ENCODE measurements at places on chromosomes 5 and 9.

DNA sequence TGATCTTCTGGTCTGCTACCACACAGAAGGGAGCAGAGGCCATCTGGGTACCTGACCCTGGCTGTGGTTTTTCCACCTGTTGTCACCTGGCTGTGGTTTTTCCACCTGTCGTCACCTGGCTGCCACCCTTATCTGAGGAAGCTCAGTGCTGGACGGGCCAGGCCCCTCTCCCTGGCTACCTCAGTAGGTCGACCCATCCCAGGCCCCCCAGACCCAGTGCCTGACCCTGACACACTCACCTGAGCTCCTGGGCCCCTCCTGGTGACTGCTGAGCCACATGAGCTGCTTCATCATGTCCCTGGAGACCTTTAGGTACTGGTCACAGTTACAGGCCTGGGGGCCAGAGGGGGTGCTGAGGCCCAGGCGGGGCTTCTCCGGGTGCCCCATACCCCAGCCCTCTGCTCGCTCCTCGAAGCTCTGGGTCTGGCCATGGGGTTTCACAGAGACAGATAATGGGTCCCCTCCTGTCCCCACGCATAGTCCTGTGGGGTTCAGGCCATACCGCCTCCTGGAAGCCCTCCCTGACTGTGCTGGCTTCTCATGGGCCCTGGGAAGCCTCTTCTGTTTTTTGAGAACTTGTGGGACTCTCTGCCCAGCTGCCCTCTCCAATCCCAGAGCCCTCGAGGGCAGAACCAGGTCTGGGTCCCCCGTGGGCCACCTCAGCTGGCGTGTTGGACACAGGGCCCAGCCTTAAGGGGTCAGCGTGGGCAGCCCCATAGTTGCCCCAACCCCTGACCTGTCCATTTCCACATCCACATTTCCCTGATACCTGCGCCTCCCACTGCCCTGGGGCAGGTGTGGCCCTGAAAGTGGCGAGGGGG is 7.5 kb upstream of the NRARP start:
- no peak for DNase-seq

- no peak for DNase-seq
Measured at GRCh38 chr5:122078116-122079110, at the start of gene LOX. Gene LOX (minus strand): TSS chr5:122078259. CDS start chr5:122077985, 274 bp downstream.

DNA sequence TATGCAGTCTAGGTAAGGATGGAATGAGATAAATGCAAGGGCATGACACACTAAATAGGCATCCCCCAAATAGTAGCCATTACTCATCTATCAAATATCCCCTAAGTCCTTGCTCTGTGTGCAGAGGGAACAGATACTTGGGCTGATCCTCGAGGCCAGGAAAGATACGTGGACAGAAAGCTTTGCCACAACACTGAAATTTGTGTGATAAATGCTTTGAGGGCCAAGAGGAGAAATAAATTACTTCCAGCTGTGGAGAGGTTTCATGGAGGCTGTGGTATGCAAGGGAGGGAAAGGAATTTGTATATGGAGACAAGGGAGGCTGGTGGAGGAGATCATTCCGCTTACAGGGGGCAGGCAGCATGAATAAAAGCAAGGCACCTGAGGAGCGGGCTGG is 18.5 kb downstream of the ATOX1 start:
- DNase-seq: no peak

DNA sequence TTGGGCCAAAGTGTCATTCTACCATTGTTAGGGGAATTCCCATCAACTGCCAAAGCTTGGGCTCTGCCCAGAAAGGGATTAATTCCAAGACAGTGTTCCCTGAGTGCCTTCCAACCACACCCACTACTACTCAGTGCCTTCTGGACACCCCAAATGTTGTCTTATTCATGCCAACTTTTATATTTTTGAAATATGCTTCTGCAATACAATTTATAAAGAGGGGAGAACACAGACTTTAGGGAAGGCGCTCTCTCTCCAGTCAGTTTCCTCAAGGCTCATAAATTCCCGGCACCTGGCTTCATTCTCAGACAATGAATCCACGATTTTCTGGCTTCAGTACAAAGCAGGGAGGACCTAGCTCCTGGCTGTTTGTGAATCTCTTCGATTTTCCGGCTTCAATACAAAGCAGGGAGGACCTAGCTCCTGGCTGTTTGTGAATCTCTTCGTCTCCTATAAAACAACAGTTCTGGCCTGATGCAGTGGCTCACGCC is 120.1 kb upstream of the MYO10 start:
- no peak for DNase-seq

- DNase-seq: no peak
Measured at GRCh38 chr9:113886933-113887332, 10.8 kb downstream of the ZNF618 start.

DNA sequence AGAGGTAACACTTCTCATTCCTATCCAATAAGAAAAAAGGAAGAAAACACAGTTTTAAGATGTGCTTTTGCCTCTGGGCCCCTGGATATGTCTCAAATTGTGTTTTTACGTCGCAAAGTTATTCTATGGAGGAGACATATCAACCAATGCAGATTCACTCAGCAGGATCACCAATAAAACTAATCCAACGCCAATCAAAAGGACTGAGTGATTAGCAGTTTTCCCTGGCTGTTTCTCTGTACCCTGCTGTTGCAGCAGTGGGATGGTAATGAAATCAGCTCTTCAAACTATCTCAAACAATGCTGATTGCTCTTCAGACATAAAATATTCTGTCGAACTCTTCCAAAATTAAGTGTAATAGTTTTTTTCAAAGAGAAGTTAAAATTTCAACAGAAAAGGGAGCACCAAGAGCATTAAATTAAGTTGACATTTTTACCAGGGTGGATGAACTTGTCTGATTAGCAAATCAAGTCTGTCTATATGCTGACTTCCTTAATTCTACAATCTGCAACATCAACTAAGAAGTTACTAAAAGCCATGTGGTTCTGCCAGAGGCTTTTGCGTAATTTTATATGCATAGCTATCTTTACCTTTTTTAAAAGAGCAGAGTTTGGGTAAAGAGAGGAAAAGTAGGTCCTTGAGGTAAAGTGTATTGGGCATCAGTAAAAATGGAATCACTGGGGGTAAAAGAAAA is 9.7 kb upstream of the HK3 start:
- no peak for DNase-seq

DNA sequence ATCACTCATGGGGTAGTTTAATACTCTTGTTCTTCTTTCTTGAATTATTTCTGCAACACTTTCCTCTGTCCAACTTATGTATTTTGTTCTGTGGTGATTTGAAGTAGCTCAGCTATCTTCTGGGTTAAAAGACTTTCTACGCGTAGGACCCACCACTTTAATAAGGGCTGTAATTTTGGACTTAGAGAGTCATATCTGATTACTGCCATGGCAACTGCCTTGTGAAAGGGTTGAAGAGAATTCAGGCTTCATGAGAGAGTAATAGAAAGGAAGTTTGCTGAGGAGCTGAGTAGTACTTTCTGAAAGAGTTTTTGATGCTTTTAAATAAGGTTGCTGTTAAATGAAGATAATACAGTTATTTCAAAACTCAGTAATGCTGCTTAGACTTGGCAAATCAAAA is 89.5 kb downstream of the TLE4 start:
- DNase-seq: no peak

DNA sequence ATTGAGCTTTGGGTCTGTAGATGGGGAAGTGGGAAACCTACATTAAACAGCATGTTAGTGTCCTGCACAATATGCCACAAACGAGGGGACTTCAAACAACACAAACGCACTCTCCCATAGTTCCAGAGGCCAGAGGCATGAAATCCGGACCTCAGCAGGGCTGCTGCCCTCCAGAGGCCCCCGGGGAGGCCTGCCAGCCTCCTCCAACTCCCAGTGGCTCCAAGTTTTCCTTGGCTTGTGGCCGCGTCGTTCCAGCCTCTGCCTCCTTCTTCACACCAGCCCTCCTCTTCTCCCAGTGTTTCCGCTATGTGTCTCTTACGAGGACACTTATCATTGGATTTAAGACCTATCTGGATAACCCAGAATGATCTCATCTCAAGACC is 13.3 kb upstream of the COL5A1 start:
- DNase-seq: no peak

DNA sequence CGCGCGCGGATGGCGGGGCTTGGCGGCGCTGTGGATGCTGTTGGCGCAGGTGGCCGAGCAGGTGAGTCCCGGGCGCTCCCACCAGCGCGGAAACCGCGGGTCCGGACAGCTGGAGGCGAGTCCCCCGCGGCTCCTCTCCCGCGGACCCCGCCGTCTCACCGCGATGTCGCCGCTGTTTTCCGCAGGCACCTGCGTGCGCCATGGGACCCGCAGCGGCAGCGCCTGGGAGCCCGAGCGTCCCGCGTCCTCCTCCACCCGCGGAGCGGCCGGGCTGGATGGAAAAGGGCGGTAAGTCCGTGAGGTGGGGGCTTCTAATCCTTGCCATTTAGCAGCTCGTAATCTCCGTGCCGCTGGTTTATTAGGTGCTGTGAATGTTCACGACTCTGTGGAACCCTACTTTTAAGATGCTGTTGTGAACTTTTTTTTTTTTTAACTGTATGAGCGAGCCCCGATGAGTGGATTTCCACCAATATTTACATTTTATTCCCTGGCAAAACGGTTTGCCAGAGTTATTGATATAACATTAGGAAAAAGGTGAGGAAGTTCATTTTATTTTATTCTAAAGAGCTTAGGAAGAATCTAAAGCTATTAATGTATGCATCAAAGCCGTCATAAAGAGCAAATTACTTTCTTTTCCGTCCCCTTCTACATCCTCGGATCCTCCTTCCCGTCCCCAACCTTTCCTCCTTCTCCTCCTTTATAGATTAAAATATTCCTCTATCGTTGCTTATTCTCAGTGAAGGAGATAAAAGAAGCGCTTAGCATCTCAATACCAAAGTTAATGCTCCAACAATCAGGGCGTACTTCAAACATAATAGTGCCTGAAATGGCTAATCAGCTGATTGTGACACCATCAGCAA is 579 bp downstream of the ADAMTS16 start:
- no peak for DNase-seq

DNA sequence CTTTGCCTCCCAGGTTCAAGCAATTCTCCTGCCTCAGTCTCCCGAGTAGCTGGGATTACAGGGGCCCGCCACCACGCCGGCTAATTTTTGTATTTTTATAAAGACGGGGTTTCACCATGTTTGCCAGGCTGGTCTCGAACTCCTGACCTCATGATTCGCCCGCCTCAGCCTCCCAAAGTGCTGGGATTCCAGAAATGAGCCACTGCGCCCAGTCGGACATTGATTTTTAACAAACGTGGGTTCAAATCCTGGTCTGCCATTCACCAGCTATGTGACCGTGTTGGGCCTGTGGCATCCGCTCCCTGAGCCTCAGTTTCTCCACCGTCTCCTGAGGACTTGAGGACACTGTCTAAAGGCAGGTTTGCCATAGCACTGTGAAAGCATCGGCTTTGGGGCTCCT is 41.8 kb upstream of the NEK6 start:
- no peak for DNase-seq

DNA sequence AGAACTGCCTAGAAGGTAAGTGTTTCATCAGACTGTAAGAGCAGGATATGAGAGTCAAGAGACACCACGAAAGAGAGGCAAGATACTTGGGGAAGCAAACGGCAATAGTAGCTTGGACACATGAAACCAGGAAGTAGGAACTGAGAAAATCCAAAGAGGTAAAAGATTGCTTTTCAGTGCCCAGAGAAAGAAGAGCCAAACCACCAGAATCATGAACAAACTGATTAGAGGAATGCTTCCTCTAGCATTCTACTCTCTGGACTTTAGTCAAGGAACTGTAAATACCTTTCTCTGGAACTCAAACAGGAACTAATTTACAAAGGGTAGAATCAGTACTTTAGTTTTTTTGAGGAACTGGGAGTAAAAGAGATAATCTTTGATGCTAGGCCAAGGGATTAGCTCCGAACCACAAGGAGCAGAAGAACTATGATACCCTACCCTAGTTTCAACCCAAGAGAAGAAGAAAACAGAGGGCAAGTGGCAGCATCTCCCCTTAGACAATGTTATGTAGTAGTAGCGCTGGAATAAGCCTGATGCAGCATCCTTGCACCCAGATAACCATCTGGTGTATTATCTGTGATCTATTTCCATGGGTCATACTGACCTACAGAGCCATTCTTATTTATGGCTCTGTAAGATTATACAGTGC is 41.3 kb downstream of the EFCAB9 start:
- DNase-seq: no peak

DNA sequence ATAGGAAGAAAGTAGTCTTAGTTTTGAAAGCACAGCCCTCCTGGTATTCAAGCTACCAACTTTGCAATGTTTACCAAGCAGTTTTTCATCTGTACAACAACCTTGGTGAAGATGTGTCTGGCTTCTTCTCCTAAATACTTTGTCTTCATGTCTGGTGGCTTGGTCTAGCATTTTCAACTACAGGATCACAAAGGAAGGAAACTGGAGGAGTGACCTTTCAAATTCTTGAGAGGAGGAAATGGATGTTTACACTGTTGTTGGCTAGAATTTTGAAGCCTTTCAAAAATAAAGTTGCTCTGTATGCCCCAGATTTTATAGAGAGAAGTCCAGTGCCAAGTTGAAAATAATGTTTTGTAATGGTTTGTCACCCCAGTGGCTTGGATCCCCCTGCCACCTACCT is 16.3 kb downstream of the PAM start:
- DNase-seq: no peak

DNA sequence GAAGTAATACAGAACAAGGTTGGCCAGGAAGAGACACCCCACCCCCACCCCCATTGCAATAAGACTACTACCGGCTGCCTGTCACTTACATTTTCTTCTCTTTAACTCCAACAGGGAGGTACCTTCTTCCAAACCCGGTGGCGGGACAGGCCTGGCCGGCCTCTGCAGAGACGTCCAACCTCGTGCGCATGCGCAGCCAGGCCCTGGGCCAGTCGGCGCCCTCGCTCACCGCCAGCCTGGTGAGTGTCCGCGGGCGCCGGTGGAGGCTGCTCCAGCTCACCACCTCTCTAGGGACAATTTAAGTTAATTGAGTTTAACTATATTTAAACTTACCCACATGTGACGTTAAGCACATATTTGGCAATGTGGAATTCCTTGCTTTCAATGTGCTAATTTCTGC is 192.4 kb downstream of the MAST4 start:
- DNase-seq: no peak

DNA sequence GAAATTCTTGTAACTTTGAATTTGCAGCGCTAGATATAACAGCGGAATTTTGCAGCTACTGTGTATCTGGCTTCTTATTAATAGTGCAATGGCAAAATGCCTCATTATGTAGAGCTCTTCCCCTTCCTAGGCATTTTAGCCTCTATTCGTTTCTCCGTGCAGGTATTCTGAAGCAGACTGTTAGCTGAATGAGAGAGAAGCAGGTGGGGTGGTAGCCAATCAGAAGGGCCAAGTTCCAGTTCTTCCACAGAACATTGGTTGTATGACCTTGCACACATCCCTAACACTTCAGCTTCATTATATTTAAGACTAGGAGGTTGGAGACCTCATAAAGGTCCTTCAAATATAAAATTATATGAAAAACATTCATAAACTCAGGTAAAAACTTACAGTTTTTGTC is 1.2 kb upstream of the VPS13A start:
- DNase-seq: no peak

- DNase-seq: peak; percentile 18
Measured at GRCh38 chr9:122394265-122395125, 23.7 kb downstream of the PTGS1 start.

- DNase-seq: no peak
Measured at GRCh38 chr9:2028888-2029287, 13.7 kb downstream of the SMARCA2 start.

GRCh38 chr9:37340961-37341360 is 81.5 kb upstream of the GRHPR start:
- no peak for DNase-seq

Data from epithelial cell of prostate (primary cell).